ENCODE measurements at places on chromosomes 6 and 20.
A peak's percentile ranks its signal among the peaks of the same experiment; 100 is the strongest.

DNA sequence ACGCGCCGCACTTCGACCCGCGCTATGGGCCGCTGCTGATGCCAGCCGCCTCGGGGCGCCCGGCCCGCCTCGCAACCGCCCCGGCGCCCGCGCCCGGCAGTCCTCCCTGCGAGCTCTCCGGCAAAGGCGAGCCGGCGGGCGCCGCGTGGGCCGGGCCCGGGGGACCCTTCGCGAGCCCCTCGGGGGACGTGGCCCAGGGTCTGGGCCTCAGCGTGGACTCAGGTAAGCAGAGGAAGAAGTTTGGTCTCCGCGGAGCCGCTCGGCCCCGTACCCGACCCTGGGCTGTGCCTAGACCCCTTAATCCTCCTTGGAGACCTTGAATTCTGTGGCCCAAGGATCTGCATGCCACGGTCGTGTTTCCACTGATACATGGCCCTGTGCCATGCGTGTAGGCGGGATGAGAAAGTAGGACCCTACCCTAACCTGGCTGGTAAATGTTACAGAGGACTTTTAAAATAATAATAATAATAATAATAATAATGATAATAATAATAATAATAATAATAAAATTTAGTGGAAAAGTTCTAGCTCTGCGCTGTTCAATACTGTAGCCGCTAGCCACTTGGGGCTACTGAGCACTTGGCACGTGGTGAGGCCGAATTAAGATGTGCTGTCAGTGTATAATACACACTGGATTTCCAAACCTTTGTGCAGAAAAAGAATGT lies 5.6 kb downstream of the VGLL2 start:
- no peak for DNase-seq

- no peak for DNase-seq
Observed at GRCh38 chr20:34560141-34560523, 1.6 kb downstream of the MAP1LC3A start.

DNA sequence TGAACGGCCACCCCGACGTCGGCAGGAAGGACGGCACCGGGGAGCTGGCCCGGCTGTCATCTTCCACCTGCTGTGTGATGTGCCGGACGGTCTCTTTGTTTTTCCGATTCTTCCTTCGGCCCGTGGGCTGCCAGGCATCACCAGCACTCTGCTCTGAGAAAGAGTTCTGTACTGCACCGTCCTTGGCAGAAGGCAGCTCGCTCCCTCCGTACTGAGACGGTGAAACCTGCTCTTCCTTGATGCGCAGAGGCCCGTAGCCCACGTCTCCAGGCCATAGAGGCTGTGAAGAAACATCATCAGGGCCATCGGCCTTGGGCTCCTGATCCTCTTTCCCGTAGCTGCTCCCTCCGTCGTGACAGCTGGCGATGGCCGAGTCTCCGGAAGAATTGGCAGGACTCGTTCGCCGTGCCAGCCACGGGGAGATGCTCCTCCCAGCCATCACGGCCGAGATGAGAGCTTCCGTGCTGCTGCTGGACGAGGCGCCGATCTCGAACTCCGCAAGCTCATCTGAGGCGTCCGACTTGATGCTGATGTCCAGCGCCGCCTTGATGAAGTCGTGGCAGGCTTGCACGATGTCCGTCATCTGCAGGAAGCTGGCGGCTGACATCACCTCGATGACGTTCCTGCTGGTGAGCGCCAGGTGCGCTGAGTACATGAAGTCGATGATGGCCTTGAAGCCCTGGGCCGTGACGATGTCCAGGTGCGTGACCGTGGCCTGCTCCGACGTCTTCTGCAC lies 41.1 kb downstream of the ZBTB46 start:
- no peak for DNase-seq

DNA sequence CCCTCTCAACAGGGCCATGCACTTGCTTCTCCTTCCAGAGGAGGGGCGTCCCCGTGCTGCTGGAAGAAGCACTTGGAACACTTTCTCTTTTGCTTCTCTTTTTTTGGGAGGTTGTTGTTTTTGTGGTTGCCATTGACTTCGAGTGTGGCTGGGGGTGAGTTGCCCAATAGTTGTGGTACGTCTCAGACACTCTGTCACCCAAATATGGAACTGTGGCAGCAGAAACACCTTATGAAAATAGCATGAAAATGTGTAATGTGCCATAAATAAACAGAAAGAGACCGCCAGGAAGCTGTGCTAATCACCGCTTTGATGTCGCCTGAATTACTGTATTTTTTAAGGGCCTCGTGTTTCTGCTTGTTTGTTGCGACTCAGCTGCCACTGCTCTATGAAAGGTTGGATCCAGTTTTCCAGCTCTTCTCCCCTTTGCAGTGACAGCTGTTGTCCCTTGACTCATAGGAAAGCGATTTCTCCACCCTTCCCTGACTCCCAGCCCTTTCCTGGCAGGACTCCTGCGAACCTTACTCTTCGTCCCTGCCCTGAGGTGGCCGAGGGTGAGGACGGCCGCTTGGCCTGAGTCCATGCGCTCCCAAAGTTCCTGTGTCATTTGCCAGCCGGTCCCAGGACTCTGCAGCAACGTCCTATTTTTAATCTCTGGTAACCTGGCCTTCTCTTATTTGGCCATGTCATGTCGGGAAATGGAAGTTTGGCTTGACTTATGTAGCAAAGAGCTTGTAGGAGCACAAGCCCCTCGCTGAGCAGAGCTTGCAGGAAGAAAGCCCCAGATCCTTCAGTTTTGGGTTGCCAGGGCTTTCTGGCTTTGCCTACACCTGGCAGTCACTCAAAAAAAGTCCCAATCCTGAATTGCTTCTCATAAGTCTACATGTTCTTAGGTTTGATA lies 694.6 kb downstream of the QKI start:
- no peak for DNase-seq

- no peak for DNase-seq
Observed at GRCh38 chr6:3418496-3419060, 38.3 kb downstream of the SLC22A23 start.

DNA sequence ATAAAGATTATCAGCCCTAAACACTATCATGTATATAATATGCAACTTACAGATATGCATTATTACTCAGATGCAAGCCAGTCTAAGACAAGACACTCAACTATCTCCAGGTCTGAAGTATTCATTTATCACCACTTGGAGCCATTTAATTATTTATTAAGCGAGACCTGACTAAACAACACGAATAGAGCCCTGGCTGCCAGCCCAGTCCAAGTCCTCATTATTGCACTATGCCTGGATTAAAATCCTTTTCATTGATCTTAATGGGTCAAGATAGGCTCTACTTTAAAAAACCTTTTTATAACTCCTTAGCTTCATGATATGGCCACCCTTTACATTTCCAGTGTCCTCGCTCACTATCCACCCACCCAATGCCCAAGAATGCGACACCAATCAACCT lies 183.1 kb upstream of the MARCKS start:
- DNase-seq, result no peak

DNA sequence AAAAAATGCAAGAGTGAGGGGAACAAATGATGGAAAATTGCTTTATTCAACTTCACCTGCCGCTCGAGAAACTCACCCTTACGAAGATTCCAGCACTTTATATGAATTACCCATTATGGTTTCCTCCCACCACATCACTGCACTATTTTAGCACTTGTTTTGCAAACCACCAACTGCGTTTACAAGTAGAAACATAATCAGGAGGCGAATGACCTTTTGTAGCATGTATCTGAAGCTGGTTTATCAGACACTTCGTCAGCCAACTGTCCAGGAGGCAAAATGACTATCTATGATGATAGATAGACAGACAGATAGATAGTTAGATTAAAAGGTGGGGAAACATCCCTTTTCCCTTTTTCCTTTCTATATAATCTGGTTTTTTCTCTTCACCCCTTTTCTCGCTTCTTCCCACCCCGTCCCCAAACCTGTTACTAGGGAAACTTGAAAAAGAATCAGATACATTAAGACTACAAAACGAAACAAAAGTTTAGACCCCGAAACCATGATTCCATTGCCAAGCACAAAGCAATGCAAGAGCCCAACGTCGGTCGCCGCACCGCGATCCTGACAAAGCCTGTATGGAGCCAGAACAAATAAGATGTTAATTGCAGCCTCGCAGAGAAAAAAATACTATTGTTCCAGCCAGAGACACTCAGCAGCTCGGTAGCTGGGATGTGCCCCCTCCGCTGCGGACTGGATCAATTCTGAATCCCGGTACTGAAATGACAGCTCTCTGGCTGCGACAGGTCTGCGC lies 933 bp upstream of the ADGRB3 start:
- no peak for DNase-seq

DNA sequence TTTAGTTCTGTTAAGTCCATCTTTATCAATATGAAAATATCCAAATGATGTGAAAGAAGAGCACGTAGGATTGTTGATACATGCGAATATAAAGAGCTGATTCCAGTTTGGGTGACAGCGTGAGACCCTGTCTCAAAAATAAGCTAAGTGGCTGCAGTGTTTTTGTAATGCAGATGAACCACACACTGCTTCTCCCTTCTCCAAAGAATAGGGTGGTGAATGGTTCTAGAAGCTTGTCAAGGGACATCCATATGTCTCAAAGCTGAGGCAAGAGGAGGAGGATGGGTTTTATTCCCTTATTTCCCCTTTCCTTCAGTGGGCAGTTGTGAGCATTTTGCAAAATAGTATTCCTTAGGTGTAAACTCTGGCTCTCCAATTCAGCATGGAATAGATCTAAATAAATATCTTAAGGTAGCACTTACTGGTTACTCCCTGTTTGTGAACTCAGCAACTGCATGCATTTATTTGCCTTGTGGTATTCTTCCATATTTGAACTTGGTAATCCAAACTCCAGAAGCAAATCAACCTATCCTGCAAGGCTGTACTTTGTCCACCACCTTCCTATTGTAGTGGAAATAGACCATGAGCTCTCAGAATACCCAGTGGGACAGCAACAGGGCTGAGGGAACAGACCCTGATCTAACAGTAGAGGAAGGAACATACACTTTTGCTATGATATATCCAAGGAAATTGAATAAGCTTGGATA lies 38.0 kb downstream of the XRN2 start:
- DNase-seq, result no peak

GRCh38 chr6:121503589-121503991 lies 68.1 kb downstream of the GJA1 start:
- no peak for DNase-seq

- no peak for DNase-seq
Observed at GRCh38 chr6:149267072-149267471, 50.4 kb upstream of the TAB2 start.

- no peak for DNase-seq
Observed at GRCh38 chr6:121647905-121648304, 212.5 kb downstream of the GJA1 start.

- no peak for DNase-seq
Observed at GRCh38 chr6:119209452-119210205, 131.2 kb upstream of the FAM184A start.

GRCh38 chr6:105220186-105220585 lies 40.4 kb upstream of the POPDC3 start:
- DNase-seq, result no peak

GRCh38 chr6:154602708-154603107 lies 92.2 kb upstream of the CNKSR3 start:
- no peak for DNase-seq

- no peak for DNase-seq
Observed at GRCh38 chr6:71015392-71015791, 58.5 kb upstream of the B3GAT2 start.

GRCh38 chr20:59805786-59806577 lies 127.5 kb downstream of the SYCP2 start:
- no peak for DNase-seq

GRCh38 chr6:44618371-44618770 lies 230.9 kb downstream of the CDC5L start:
- DNase-seq, result no peak

DNA sequence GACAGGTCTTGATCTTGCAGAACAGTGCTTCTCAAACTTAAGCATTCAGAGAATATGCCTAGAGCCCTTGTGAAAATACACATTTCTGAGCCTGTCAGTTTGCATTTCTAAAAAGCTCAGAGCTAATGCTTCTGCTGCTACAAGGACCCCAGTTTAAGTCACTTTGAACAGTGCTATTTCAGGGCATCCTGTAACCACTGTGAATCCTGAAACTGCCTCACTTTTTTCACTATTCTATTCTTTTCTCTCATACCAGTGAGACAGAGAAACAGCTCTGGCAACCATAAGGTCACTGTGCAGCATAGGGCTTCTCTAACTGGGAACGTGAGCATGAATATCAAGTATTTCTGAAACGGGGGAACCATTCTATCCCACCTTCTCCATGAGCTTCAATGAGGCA lies 51.2 kb downstream of the LGSN start:
- no peak for DNase-seq

GRCh38 chr20:10250902-10251301 lies 32.3 kb downstream of the SNAP25 start:
- DNase-seq, result peak; percentile 7

GRCh38 chr20:59949911-59950310 lies 8.3 kb upstream of the CDH26 start:
- DNase-seq, result no peak

- DNase-seq, result no peak
Observed at GRCh38 chr6:138410972-138411880, 7.2 kb downstream of the HEBP2 start.

DNA sequence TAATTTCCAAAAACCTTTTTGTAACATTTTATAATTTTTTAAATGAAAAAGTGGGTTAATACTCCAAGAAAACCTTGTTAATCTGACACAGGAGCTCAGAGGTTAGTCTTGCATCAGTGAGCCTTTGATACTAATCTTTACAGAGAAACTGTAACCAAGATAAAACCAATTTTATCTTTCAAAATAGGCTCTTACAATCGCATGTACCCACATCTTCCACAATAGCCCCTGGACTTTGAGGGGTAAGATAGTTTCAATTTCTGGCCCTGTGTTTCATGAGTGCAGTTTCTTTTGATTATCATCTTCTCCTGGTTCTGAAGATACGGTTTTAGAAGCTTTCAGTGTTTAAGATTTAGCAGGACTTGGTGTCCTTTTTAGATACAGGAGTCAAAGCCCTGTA lies 34.5 kb upstream of the MAS1L start:
- DNase-seq, result no peak

- DNase-seq, result no peak
Observed at GRCh38 chr6:137443901-137444300, 50.3 kb downstream of the OLIG3 start.

GRCh38 chr6:113281014-113281413 lies 576.1 kb upstream of the MARCKS start:
- no peak for DNase-seq

DNA sequence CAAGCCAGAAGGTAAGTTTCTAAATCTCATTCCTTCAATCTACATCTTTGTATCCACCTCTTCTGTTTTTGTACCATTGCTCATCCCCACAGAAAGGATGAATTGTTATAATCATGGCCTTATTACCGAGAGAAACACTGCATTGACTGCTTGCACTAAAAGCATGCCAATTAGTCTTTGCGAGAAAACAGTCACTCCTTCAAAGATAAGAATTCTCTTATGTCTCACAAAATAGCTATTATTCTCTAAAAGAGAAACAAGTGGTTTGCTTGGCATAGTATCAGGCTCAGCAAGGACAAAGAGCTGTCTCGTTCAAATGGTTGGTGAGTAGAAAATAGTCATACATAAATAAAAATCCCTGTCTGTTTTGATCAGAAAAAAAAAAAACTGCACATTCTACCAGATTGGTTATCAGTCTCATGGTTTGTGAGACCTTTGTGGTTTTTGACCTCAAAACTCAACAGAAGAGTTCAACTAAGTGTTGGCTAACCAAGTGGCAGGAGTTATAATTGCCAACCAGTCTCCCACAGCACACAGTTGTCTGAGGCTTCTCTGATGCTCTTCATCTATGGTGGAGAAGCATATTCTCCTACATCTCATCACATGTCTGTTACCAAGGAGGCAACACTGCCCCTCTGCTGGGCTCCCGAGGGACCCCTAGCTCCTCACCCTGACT lies 35.1 kb upstream of the ARMH2 start:
- DNase-seq, result no peak

GRCh38 chr20:17344790-17345189 lies 118.0 kb downstream of the PCSK2 start:
- DNase-seq, result no peak

Data from NCI-H1436 treated with DMSO at 0.1 percent for 48 hours (cell line).